ENCODE measurements at places on chromosomes 7 and 10. TPM values are rescaled to one million over a fixed set of nuclear protein-coding genes. Genes with fewer than 3 reads are reported as not detected.

The LGI1 gene
- polyA plus RNA-seq, result not detected

The CDK14 gene
- polyA plus RNA-seq, result 0.05 TPM

The UTF1 gene
- polyA plus RNA-seq, result not detected

DNA sequence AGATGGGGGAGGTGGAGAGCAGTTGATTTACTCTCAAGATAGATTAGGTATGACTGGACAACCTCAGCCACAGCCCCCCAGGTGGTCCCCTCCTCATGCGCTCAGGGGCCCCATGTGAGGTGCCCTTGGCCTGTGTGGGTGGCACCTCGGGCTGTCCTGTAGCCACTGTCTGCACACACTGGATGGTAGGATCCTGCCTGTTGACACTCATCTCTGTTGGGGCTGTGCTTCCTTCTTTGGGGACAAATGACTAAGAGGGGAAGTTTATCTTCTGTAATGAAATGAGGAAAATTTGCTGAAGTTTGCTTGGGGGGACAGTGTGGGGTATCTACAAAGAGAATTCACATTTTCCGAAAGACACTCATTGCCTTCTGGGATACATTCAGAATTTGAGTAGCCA is 53.6 kb upstream of the ANTXRL start:
- no peak overlapping the region for H3K27ac ChIP-seq
- no peak for DNase-seq
- no peak overlapping the region for H3K4me3 ChIP-seq
- H3K27me3 ChIP-seq, result no peaks in the 10 kb centered on the region
- H3K4me1 ChIP-seq, result no peaks in the 10 kb centered on the region

GRCh38 chr10:106436123-106436715 is 728.3 kb downstream of the SORCS1 start:
- H3K27me3 ChIP-seq, result no peaks in the 10 kb centered on the region
- no peak for DNase-seq

DNA sequence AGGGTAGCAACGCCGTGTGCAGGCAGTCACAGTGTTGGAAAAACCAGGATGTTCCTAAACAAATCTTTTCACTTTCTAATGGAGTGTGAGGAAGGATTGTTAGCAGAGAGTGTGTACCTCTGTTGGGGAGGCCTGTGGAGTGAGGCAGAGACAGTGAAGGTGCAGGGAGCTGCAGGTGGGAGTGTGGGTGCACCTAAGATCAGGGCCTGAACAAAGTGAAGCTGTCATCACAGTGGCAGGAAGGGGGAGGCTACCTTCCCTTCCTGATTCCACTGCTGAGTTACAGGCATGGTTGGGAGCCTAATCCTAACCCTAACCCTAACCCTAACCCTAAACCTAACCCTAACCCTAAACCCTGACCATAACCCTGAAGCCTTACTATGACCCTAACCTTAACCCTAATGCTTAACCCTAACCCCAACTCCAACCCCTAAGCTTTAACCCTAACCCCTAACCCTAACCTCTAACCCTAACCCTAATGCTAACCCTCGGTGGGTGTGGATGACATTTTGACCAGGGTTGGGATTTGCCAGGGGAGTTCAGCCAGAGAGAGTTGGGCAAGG is 158.8 kb upstream of the KLF6 start:
- no peaks in the 10 kb centered on the region for H3K36me3 ChIP-seq
- no peaks in the 10 kb centered on the region for H3K27me3 ChIP-seq
- no peak overlapping the region for H3K4me3 ChIP-seq
- no peak for DNase-seq
- peaks cover 33% of the 10 kb centered on the region for H3K4me1 ChIP-seq
- no peak overlapping the region for H3K27ac ChIP-seq

Data from CD8-positive, alpha-beta memory T cell (primary cell).